ENCODE measurements at places on chromosomes 11 and 22. TPM values are rescaled to one million over a fixed set of nuclear protein-coding genes. Genes with fewer than 3 reads are reported as not detected.

DNA sequence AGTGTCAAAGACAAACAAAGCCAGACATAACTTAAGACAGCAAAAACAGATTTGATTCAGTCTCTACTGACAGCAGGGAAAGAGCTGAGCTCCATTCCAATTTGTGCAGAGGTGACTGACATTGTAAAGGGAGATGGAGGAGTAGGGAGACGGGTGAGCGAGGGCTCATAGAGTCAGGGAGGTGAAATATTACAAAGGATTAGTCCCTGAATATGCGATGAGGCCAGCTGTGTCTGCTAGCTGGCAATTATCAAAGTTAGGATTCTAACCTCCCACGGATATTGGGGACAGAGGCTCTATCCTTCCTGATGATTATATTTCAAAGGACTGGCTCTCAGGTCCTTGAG lies 8.3 kb downstream of the PLAAT2 start:
- DNase-seq = no peak

- DNase-seq = no peak
Observed at GRCh38 chr11:65553301-65554001, 4.7 kb downstream of the LTBP3 start.

- no peak for DNase-seq
Observed at GRCh38 chr11:72039856-72040401, 40.4 kb downstream of the NUMA1 start.

- no peak for DNase-seq
Observed at GRCh38 chr22:22786301-22787115, 101.1 kb upstream of the IGLL5 start.

DNA sequence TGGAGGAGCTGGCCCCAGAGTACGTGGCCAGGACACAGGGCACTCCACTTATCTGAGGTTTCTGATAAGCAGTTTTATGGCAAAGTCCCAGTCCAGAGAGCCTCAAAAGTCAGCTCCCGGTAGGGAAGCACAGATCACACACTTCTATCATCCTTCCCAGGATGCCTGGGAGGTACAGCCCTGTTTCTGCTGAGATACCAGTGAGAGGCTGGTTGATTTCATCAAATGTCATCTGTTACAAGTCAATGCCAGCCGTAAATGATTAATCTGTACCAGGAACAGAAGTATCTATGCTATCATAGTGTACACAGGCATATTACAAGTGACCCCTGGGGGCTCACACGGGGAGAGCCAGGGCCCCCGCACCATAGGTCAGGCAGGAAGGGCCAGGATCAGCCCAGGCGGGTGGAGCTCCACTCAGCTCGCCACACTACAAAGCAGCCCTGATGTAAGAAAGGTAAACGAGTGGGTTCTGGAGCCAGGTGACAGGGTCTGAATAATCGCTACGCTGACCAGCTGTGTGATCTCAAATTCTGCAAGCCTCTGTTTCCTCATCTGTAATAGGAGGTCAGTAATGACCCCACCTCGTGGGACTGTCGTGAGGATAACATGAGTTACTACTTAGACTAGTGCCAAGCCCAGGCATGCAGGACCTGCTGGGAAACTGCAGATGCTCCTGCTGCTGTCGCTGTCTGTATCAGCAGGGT lies 17.6 kb downstream of the PLA2G6 start:
- no peak for DNase-seq

DNA sequence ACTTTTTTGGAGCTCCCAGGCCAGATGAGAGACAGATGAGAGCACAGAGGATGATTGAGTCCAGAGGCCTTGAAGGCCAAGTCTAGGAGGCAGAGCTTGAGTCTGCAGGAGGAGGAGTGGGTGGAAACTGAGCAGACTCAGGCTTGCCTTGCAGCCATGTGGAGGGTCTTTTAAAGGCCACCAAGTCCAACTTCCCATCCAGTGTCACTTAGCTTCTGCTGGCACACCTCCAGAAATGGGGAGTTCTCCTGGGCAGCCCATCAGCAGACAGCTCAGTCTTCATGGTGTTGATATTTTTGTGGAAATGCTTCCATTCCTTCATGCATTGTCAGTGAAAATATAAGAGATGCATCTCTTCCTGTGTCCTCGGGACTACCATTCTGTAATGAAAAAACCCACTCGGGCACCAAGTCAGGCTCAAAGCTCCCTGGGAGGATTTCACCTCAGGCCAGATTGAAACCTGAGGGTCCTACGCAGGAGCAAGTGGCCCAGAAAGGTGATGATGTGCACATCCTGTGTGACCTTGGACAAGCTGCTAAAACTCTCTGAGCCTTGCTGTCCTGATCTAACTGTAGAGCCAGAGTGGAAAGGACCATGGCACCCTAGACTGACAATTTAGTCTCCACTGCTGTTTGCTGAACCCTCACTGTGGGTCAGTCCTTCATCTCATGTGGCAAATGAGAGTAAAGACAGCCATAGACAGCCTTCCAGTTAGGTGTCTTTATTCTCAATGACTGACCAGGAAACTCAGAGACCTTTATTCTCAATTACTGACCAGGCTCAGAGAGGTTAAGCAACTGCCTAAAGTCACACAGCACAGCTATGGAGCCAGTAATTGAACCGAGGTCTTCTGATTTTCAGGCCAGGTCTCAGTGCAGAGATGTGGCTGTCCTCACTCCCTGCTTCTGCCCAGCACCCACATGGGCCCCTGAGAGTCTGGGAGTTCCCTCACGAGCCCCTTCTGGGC lies 2.9 kb upstream of the LRRC32 start:
- no peak for DNase-seq

DNA sequence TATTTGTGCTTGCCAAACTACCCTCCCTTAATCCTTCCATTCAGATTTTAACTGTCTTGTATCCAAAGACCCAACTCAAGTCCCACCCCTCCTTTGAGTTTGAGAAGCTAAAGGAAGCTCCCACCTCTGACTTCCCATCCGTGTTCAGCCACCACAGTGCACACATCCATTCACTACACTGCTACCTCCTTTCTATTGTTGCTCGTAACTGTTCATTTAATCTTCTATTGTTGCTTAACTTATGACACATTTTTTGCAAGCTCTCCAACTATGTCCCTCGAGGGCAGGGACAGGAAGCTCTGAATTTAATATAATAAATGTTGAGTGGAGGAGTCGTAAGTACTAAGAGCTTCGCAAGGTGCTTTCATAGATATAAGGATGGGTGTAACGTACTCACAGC lies 10.4 kb downstream of the LARGE1 start:
- DNase-seq = no peak

DNA sequence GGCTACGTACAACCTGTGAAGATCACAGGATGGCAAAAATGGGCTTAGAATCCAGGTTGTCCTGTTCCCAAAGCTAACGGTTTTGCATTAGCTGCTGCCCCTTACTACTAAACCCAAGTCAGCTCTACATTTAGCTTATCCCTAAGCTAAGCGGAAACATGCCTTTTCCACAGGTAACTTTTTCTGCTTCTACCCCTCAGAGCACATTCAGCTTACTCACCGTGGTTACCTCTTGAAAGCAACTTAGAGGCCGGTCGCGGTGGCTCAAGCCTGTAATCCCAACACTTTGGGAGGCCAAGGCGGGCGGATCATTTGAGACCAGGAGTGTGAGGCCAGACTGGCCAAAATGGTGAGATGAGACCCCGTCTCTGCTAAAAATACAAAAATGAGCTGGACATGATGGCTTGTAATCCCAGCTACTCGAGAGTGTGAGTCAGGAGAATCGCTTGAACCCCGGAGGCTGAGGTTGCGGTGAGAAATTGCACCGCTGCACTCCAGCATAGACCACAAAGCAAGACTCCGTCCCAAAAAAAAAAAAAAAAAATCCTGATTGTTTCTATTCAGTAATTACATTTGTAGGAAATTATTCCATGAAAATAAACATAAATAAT lies 790 bp upstream of the TMEM41B start:
- no peak for DNase-seq

GRCh38 chr22:28771195-28771791 lies 1.2 kb upstream of the CCDC117 start:
- no peak for DNase-seq

DNA sequence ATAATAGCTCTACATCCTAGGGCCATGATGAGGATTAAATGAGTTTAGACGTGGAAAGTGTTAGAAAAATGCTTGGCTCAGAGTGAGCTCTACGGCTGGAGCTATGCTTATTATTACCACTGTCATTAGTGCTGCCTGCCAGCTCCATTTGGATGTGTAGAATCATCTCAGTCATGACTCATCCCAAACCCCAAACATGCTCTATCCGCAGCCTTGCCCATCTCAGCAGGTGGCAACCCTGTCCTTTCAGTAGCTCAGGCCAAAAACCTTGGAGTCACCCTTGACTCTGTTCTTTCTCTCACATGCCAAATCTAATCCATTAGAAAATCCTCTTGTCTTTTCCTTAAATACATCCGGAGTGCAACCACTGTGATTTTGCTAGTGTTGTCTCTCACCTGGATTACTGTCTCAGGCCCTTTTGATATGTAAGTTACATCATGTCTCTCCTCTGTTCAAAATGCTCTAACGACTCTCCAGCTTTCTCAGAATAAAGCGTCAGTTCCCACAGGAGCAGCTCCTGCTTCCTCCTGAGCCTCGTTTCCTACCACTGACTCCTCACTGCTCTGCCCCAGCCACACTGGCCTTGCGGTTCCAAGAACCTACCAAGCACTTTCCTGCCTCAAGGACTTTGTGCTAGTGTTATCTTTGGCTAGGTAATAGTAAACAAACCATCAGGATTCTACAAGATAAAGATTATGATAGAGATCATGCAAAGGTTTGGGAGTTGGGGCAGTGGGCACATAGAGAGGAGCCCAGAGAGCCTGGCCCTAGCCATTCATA lies 10.5 kb upstream of the CHRM1 start:
- DNase-seq = no peak

GRCh38 chr22:32615874-32616564 lies 141.4 kb downstream of the FBXO7 start:
- no peak for DNase-seq

- no peak for DNase-seq
Observed at GRCh38 chr22:18067121-18067520, 10.7 kb upstream of the PEX26 start.

- DNase-seq = no peak
Observed at GRCh38 chr22:42375982-42376381, 56.2 kb downstream of the NFAM1 start.

GRCh38 chr22:40404251-40405177 lies 34.1 kb downstream of the SGSM3 start:
- DNase-seq = no peak

DNA sequence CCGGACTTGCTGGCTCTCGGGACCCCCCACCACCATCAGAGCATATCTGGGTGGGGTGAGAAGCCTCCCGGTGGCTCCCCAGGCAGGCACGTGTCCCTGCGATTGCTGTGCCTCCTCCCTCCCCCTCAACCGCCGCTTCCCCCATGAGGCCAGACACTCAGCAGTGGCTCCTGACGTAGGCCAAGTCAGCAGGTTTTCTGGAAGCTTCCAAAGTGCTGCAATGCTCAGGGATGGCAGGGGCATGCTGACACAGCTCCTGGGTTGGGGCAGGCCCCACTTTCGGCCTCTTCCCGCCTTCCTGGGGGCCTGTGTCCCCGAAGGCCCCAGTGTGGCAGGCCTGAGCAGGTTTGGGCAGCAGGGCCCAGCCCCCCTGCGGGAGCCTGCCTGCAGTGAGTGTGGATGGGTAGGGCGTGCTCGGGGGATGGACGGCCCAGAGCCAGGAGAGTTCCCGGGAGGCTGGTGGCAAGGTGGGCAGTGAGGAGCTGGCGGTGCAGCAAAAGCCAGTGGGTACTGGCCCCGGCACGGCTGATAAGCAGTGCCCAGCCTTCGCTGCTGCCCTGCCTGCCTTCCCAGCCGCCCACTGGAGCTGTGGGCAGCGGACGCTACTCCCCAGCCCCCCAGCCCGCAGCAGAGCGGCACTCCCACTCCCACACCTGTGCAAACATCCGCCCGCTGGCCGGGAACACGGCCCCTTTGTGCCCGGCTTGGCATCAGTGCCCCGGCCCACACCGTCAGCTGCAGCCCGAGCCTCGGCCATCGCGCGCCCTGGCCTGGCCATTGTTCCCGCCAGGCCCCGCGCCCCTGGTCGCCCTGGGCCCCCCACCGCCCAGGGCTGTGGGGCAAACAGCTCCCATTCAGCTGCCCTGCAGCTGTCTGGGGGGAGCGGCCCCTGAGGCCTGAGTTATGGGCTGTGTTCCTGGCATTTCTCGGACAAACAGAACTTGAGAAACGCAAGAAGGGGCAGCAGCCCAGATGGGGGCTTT lies 125.0 kb downstream of the KCNQ1OT1 start:
- DNase-seq = no peak

GRCh38 chr11:78802058-78802761 lies 227.5 kb upstream of the NARS2 start:
- DNase-seq = no peak

DNA sequence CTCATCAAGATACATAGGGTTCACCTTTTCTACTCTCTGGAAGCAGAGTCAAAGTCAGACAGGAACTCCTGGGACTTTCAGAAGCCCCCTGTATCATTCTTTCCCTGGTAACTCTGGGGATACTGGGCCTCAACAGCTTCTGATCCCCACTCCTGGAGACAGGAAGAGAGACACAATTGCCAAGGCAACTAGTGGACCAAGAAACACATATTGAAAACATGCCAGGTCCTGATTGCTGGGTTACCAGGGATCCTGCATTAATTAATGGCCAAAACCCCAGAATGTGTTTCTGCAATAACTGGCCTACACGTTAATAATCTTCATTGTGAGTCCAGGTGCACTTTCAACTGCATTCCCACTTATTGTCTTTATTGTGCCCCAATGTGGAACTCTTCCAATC lies 260.8 kb upstream of the POU2AF2 start:
- DNase-seq = no peak

- DNase-seq = no peak
Observed at GRCh38 chr11:116492600-116492999, 280.2 kb downstream of the BUD13 start.

DNA sequence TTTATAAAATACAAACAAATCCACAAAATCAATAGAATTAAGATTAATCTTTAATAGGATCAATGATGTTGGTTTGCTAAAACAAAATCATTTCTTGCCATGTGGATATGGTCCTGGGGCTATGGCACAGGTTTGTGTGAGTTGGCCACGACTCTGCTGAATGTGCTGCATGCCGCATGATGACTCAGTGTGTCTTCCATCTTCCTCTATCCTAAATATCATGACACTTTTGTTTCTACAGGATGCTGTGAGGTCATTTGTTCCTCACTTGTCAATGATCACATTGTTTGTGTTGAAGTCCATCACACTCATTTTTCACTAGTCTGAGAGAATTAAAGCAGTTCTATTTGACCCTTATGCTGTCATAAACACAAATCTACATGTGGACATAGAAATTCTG lies 167.2 kb upstream of the ZBED5 start:
- DNase-seq = no peak

GRCh38 chr11:117259417-117259816 lies 26.9 kb downstream of the RNF214 start:
- no peak for DNase-seq

- DNase-seq = no peak
Observed at GRCh38 chr11:65478388-65479183, 20.3 kb upstream of the MALAT1 start.

- no peak for DNase-seq
Observed at GRCh38 chr22:43996170-43996980, 27.7 kb upstream of the PARVB start.

The CDK2AP2 gene
- polyA plus RNA-seq = 37.7 TPM

The SMC1B gene
- 0.13 TPM for polyA plus RNA-seq

The CARD18 gene
- not detected for polyA plus RNA-seq

The NLRP14 gene
- polyA plus RNA-seq = 1.1 TPM

The OR52I2 gene
- polyA plus RNA-seq = not detected

The RNF215 gene
- 16.8 TPM for polyA plus RNA-seq

The MMP20 gene
- not detected for polyA plus RNA-seq

The MMP11 gene
- 21.6 TPM for polyA plus RNA-seq

The ADM gene
- polyA plus RNA-seq = 11.1 TPM

The AGBL2 gene
- 14.9 TPM for polyA plus RNA-seq

The ARRB1 gene
- 28.6 TPM for polyA plus RNA-seq

The PAMR1 gene
- polyA plus RNA-seq = 4.7 TPM

The FOLR2 gene
- 8.1 TPM for polyA plus RNA-seq

The LRRC32 gene
- 65.6 TPM for polyA plus RNA-seq

The BDNF gene
- 1.9 TPM for polyA plus RNA-seq

The C11orf54 gene
- polyA plus RNA-seq = 274 TPM

The OR52A1 gene
- 0.01 TPM for polyA plus RNA-seq

Data from renal cortex interstitium (tissue), 15 donors.